Stimulated activated CD4-positive, alpha-beta T cell treated with anti-CD3 and anti-CD28 coated beads, Interleukin-4, amount 100 ng/mL, for 24 hours (primary cell): ENCODE measurements at places on chromosomes 7 and 10.
A peak's percentile ranks its signal among the peaks of the same experiment; 100 is the strongest.

- peak; percentile 19 for DNase-seq
Measured at GRCh38 chr7:50450590-50451032, 461 bp upstream of the FIGNL1 start.

DNA sequence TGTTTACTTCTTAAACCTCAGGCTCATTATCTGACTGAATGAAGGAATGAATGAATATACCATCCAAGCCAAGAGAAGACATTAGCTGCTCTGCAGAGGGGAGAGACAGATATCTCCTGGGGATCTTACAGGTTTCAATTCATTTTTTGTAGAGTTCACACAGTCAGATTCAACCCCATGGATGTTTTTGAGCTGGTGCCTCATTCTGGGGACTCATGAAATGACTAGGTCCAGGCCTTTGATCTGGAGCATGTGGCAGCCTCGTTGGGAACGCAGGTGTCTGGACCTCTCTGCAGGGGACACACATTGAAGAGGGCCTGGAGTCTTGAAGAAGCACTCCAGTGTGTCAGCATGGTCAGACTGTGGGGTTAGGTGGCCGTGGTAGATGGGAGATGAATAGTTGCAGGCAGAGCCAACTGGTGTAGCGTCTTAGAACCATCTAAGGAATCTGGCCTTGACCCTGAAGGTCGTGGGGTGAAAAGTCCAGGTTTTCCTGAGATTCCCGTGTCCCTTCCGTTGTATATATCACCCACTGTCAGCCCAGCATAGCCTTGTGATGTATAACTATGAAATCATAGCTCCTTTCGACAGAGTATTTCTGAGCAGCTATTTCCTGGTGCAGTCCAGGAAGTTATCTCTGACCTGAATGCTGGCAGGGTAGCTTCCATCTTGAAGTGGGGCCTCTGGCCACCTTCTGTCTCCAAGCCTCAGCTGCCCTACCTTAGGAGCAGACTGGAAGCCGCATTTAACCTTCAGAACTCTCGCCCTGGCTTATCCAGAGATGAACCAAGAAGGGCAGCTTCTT, 22.3 kb downstream of the BTBD16 start:
- no peak for DNase-seq

DNA sequence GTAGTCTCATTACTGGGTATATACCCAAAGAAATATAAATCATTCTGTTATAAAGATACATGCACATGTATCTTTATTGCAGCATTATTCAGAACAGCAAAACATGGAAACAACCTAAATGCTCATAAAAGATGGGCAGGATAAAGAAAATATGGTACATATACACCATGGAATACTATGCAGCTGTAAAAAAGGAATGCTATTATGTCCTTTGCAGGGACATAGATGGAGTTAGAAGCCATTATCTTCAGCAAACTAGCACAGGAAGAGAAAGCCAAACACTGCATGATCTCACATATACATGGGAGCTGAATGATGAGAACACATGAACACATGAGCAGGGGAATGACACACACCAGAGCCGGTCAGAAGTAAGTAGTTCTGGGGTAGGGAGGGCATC, 297.4 kb upstream of the GLI3 start:
- no peak for DNase-seq

DNA sequence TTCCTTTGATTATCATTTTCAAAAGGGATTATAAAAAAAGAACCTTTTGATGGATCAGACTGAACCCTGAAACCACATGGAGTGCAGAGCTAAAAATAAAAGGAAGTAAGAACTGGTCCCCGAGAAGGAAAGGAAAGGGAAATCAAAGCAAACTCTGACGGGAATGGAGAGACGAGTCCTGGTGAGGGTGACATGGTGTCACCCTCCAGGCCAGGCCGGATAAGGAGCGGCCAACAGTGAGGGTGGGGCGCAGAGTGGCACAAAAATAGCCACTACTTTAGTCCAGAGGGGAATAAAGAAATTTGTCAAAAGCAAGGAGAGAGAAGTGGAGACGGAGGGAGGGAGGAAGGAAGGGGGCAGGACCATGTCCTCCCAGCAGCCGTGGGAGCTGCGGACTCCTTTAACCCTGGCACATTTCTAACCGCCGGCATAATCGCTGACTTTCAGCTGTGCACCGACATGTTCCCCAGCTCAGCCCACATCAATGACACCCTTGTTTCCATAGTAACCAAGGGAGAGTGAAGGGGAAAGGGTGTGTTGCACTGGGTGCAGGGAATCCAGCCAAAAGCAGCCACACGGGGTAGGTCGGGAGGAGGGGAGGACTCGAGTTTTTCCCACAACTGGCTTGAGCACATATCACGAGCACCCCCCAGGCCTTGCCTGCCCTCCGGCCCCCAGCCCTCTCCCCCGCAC, 29.7 kb downstream of the TRIM8 start:
- peak; percentile 73 for DNase-seq

DNA sequence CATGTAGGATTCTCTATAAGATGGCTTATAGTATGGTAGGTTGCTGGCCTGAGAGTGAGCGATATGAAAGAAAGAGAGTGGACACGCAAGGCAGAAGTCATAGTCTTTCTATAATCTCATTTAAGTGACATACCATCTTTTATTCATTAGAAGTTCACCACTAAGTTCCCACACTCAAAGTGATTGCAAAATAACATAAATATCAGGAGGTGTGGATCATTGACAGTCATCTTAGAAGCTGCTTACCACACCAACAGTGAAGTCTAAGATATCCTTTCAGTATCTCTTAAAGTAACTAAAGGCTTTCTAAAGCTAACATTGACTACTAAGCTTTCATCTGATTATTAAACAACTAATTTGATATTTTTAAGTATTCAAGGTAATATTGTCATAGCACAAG, 36.9 kb upstream of the GNAI1 start:
- DNase-seq = no peak

- DNase-seq = no peak
Measured at GRCh38 chr10:106992055-106992454, 172.5 kb downstream of the SORCS1 start.

DNA sequence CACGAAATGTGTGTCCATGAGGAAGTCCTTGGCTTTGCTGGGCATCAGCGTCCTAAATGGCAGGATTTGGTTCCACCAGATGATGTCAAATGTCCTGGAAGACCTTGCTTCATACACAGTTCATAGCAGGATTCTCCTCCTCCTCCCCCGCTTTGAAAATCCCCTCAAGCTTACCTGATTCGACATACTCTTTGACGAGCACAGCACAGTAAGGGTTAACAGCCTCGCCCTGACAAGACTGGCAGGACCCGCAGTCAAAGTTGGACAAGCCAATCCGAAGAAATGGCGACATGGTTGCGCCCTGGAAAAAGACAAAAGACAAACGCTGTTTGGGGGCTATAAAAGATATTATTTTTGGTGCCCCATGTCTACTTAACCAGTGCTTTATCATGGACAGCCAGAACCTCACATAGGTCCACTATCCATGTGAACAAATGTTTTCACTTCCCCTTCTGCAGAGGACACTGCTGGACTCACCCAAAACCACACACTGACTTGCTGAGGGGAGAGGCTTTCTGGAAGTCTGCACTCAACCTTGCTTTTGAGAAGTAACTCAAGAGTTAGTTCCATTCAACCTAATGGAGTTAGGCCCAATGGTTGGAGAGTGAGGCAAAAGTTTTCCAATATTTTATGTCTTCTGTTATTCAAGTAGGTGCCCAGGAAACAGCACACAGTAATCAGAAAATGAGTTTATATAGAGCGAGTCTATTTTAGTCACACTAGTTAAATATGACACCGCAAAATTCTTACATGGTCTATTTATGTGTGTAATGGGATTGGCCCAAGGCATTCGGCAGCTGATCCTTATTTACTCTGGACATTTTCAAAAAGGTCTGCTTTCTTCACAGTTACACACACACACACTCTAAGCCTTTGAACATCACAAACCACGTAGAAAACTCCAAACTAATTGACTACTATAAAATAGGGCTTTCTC, 65.0 kb downstream of the PRKCQ start:
- DNase-seq = no peak

GRCh38 chr7:1144269-1144771, 15.7 kb downstream of the ZFAND2A start:
- no peak for DNase-seq

- DNase-seq = peak; percentile 38
Measured at GRCh38 chr7:106041140-106041717, 70.9 kb downstream of the SYPL1 start.

DNA sequence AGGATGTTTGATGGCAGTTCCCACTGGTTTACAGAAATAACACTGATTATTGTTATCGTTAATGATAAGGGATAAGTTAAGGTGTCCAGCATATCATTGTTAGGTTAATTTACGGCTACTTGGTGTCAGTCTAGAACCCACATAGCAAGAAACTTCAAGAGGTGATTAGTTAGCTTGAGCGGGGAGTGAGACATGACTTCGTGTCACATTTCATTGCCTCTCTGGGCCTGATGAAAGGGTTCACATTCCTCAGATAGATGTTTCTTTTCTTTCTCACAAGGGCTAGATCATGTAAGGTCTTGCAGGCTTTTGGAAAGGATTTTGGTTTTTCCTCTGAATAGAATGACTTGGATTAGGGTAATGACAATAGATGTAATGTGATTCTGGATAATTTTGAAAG, 26.7 kb downstream of the WAC start:
- no peak for DNase-seq

DNA sequence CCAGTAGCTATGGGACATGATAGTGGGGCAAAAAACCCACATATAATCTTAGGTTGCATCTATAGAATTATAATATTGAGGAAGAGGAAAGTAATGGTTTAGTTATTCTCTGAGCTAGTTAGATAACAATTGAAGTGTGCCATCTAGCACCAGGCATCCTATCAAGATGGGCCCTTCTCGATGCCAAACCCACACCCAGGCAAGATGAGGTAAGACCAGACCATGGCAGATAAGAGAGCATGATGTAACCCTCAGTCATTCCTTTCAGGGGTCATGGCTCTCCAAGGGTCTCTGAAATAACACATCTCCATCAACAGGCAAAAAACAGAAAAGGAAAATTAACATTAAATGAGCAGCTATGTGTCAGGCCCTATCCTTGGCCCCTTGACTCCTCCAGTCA, 128.7 kb downstream of the SH3PXD2A start:
- no peak for DNase-seq

GRCh38 chr10:33569702-33570101, 235.2 kb upstream of the NRP1 start:
- no peak for DNase-seq

GRCh38 chr7:105210721-105211205, 178.0 kb downstream of the SRPK2 start:
- no peak for DNase-seq

- no peak for DNase-seq
Measured at GRCh38 chr7:83970081-83970480, 224.5 kb downstream of the SEMA3A start.

DNA sequence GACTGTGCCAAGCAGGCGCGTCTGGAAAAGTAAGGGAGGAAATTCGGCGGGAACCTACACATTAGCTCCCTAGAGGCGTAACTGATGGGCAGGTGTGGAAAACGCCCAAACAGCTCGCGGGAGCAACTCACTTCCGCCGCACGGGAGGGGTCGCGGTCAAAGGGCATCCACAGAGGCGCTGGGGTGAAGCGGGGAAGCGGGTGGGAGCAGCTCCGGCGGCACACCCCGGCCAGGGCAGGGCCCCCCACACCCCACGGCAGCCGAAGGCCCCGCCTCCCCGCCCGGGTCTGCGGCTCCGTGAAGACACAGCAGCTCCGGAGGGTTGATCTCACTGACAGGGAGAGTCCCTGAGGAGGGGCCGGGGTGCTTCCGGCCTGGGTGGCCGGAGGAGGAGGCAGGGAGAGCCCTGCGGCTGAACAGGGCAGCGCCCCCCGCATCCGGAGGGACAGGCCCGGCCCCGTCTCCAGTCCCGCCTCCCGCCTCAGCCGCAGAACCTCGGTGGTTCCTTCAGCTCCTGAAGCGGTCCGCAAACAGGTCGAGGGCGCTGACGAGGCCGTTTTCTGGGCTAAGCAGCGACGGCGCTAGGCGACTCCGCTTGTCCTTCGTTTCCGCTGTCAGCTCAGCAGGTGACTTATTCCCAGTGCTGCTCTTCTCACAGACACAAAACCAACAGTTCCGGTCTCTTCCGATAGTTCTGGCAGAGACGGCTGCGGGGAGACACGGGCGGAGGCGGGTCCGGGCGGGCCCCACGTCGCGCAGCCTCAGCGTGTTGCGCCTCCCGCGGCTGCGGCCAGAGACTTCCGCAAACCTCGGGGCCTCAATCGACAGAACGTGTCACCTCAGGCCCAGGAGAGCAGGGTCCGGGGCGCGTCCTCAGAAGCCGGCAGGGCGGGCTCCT, 276.1 kb downstream of the DNAJB6 start:
- DNase-seq = peak; percentile 57

- DNase-seq = no peak
Measured at GRCh38 chr7:90692947-90693346, 96.8 kb downstream of the CDK14 start.

DNA sequence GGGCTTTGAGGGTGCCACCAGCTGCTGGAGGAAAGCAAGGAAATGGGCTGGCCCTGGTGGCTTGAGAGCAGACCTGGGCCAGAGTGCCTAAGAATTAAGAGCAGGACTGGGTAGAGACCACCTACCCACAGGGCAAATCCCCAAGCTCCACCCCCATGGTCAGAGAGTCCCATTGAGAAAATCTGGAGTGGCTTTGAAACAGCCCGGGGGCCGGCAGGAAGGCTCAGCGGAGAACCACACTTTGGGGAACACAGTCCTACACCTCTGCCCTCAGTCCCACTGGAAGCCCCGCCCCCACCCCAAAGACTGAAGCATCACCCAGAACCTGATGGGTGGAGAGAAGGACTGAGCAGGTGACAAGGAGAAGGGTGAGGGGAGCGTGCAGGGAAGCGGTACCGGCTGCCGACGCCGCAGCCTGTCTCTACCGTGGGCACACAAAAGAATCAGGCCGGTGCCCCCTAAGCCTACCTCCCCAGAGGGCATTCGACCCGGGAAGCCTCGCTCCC, 3.6 kb downstream of the SMARCD3 start:
- no peak for DNase-seq

DNA sequence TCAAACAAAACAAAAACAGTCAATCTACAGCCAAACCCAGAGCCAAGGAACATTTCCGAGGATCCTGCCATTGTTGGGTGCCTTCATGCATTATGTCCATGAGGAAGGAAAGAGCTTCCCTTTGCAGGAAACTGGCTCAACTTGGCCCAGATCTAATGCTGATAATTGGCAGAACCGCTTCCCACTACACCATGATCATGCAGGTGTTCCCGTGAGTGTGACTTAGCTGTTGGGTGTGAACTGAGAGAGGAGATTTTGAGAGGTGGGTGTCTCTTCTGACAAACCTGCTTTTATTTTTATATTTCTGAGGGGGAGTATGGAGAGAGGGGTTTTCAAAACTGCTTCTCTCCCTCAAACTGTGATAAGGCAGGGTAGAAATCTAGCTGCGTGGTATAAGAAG, 14.6 kb downstream of the SAP25 start:
- no peak for DNase-seq

DNA sequence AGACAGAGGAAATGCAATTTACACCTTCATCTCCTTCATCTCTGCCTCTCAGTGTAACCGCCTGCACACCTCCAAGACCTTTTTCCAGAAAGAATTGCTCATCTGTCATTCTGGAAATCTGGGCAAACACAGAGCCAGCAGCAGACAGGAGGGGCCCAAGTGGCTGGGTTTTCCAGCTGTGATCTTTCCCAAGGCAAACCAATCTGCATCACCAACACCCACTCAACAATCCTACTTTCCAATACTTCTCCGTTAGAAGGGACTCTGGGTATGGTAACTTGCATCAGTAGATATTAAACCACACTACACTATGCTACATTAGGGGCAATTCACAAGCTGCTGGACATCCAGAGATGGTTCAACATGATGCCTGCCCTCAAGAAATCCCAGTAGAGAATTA, 781.8 kb upstream of the AUTS2 start:
- no peak for DNase-seq

- no peak for DNase-seq
Measured at GRCh38 chr7:113010377-113010776, 76.2 kb downstream of the GPR85 start.
